GM04504 (cell line): ENCODE measurements at places on chromosomes 5 and 9.

DNA sequence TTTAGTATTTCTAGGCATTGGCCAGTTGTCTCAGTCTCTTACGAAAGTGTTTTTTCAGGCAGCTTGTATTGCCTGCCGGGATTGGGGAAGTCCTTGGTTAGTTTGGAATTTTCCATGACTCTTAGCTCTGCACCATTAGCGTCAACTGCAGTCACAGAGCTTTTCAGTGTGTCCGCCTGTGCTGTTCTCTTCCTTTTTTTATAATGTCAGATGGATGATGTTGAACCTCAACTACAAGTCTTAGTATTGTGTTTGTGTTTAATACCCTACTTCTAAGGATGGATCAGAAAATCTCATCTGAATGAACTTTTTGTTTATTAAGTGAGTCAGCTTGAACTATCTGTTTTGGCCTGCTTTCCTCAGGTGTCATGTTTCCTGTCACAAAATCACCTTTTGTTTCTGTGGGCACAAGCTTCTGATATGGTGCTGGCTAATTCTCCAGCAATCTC is 33.1 kb downstream of the ATP6V0E1 start:
- DNase-seq, result peak; percentile 28

- no peak for DNase-seq
Observed at GRCh38 chr9:35732800-35733541, 505 bp downstream of the CREB3 start.

DNA sequence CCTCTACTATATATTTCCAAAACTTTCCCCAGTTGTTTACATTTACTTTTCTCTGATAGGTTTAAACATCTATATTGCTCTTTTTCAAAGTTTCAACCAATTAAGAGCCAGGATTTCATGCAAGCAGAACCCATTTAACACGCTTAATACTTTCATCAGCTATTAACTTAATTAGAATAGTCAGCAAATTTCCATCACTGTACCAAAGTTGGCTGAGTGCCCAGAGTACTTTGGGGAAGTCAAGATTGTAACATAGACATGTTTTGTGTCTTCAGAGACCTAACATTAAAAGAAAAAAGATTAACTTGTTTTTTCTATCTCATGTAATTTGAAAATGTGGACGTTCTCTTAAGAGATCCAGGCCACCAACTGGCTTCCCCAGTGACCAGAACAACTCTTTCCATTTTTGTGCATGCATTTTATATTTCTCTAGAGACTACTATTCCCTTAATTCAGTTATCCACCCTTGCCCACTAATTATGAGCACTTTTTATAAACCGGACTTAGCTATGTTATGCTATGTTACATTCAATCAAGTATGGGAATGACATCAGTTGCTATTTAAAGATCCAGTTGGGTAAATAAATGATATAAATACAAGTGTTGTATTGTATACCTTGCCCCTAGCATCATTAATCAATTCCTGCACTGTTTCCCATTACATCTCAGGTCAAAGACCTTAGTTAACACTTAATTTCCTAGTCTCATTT is 478.1 kb upstream of the NMUR2 start:
- no peak for DNase-seq

- peak; percentile 2 for DNase-seq
Observed at GRCh38 chr9:14245901-14246525, 67.9 kb downstream of the NFIB start.

- DNase-seq, result no peak
Observed at GRCh38 chr5:33691856-33692255, 199.9 kb downstream of the ADAMTS12 start.

DNA sequence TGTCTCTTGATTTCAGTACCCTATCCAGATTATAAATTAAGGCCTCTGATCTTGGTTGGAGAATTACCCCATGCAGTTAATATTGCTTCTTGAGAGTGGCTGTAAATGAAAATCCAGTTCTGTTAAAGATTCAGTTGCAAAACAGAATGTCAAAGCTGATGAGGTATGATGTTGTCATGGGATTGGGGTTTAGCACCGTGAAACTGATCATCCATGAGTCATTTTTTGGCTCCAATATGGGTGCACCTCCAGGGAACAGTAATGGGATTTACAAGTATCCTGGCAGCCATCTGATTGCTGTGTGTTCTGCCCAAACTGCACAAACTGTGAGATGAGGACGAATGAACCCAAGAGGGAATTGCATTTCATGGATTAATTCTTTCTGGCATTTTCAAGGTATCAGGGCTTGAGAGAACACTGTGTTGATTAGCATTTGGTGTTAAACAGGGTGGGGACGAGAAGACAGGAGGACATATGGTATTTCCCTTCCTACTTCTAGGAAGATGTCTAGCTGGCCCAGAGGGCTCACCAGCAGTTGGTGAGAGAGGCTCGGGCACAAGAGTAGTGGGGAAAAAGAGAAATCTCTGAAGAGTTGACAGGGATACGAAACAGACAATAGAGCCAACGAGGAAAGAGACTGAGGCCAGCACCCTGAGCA is 214.7 kb downstream of the GAS1 start:
- DNase-seq, result peak; percentile 90
